Astrocyte (in vitro differentiated cells and primary cell): ENCODE measurements at places on chromosomes 7 and 10. TPM values are rescaled to one million over a fixed set of nuclear protein-coding genes. Genes with fewer than 3 reads are reported as not detected.
A peak's percentile ranks its signal among the peaks of the same experiment; 100 is the strongest.

GRCh38 chr10:14129770-14130169, 201.0 kb downstream of the FRMD4A start:
- no peak for DNase-seq

The CYP3A4 gene
- not detected in 2 replicates for total RNA-seq

The HHEX gene
- not detected in 2 replicates for total RNA-seq

- no peak for DNase-seq
Observed at GRCh38 chr7:37320140-37320847, 128.4 kb downstream of the ELMO1 start.

GRCh38 chr10:62528441-62528840, 154.3 kb downstream of the ZNF365 start:
- DNase-seq: peak; percentile 18

DNA sequence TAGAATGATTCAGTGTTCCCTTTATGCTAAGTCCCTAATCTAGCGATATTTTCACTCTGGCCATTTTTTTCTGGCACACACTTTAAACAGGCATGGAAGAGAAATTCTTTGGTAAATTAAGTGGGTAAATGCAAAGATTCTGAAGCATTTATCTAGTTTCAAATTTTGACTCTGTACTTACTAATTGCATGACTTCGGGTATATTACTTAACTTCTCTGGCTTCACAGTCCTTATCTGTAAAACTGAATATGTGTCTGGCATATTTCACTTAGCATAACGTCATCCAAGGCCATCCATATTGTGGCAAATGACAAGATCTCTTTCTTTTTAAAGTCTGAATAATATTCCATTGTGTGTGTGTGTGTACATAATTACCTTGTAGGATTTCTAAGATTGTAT, 114.5 kb downstream of the MBL2 start:
- DNase-seq: no peak

The SEMA4G gene
- total RNA-seq: 5.9 and 7.1 TPM in 2 replicates

The OR2A1 gene
- not detected in 2 replicates for total RNA-seq

The GDF2 gene
- total RNA-seq: not detected in 2 replicates

The KCNMA1 gene
- total RNA-seq: 43.3 and 45.8 TPM in 2 replicates

The PPP1R17 gene
- not detected in 2 replicates for total RNA-seq

DNA sequence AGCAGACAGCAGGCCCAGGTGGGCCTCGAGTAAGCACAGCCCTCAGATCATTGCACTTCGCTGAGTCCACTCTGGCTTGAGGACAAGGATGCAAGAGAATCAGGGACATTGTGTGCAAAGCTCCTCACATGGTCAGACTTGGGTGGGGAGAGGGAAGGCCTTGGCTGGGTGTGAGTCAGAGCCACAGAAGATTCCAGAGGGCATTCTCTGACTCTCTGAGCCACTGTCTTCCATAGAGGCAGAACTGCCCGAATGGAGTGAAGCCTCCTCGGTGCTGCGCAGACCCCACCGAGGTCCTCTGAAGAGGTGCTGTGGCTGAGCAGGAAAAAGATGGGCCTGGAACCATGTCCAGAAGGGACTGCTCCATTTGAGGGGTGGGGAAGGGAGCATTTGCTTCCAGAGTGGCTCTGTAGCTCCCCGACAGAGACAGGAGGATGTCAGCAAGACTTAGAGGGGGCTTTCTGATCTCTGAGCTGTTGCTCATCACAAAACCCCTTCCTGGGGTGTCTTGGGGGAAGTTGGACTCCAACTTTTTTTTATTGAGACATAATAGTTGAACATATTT, 120.8 kb downstream of the PTPN20 start:
- DNase-seq: peak; percentile 11

The ZNF277 gene
- total RNA-seq: 22.9 and 23.0 TPM in 2 replicates

The TMEM184A gene
- 1.8 and 2.1 TPM in 2 replicates for total RNA-seq

GRCh38 chr7:112881-113280, 79.5 kb upstream of the FAM20C start:
- no peak for DNase-seq

DNA sequence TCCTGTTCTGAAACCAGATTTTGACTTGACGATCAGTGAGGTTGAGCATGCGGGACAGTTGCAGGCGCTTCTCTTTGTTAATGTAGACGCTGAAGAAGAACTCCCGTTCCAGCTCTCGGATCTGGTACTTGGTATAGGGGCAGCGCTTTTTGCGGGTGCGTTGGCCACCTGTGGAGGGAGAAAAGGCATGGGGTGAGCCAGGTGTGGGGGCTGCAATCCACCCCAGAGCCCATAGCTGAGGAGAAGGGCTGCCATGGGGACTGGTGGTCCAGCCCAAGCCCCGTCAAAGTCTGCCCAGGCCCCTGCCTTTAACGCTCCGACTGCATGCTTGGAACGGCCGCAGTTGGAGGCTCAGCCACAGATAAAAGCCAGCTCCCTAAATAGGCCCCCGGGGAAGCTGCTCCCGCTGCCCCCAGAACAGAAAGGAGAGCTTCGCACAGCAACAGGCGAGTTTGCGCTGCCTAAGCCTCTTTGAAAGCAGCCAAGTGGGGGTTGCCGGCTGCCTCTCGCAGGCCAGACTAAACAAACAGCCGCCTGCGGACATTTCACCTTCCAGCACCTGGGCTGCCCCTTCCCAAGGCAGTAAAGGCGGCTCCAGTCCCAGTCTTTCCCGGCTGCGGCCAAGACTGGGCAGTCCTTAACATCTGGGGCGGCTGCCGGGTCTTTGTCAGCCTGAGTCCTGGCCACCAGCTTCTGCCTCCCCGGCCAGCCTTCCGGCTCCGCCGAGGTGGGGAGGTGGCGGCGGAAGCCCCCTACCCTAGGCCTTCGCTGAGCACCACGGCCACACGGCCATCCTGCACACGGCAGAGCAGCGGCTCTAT, 2.0 kb downstream of the HOXA11 start:
- no peak for DNase-seq

GRCh38 chr10:71236286-71236685, 23.9 kb downstream of the UNC5B start:
- DNase-seq: no peak
